ENCODE measurements at places on chromosomes 6 and 20.

DNA sequence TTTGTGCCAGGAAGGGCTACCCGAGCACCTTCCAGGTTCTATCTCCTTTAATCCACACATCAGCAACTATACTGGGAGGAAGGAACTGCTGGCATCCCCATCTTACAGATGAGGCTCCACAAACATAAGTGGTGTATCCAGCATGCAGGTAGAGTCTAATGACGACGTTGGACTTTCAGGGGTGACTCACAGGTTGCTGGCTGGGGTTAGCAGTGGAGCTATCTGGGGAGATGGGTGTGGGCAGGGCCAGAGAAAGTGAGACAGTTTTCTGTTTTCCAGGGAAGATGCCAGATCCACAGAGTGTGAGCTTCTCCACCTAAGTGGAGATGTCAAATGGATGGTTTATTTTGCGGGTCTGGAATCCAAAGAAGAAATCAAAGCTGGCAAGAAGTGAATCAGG lies 31.8 kb downstream of the CDH22 start:
- DNase-seq: no peak

GRCh38 chr20:35196313-35196712 lies 24.4 kb downstream of the PROCR start:
- no peak for DNase-seq

GRCh38 chr6:170225852-170226417 lies 64.9 kb downstream of the DLL1 start:
- DNase-seq: no peak

DNA sequence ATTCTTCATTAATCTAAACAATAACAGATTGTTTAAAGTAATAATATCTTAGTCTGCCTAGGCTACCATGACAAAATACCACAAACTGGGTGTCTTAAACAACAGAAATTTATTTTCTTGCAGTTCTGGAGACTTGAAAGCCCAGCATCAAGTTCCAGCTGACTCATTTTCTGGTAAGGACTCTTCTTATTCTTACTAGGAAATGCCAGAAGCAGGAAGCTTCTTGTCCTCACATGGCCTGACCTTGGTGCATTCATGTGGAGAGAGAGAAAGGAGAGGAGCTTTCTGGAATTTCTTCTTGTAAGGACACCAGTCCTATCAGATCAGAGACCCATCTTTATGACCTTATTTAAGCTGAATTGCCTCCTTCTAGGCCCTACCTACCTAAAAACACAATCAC lies 110.5 kb downstream of the ANKRD60 start:
- no peak for DNase-seq
